ENCODE measurements at places on chromosomes 4 and X. TPM values are rescaled to one million over a fixed set of nuclear protein-coding genes. Genes with fewer than 3 reads are reported as not detected.

Gene FREM3
- total RNA-seq = not detected

Gene TMSB15C
- 0.23 TPM for total RNA-seq

Gene GPR82
- total RNA-seq = 0.14 TPM

Gene CT47C1
- total RNA-seq = not detected

GRCh38 chr4:54384563-54384962 lies 155.5 kb downstream of the PDGFRA start:
- no peak for DNase-seq

DNA sequence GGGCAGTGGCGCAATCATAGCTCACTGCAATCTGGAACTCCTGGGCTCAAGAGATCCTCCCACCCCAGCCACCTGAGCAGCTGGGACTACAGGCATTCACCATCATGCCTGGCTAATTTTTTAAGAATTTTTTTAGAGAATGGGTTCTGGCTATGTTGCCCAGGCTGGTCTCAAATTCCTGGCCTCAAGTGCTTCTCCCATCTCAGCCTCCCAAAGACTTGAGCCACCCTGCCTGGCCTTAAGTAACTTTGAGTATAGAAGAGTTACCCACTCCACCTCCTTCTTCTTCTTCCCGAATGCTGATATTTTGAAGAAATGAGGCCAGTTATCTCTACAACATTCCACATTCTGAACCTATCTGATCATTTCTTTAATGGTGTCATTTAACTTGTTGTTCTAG lies 72.4 kb upstream of the WWC2 start:
- DNase-seq = no peak

DNA sequence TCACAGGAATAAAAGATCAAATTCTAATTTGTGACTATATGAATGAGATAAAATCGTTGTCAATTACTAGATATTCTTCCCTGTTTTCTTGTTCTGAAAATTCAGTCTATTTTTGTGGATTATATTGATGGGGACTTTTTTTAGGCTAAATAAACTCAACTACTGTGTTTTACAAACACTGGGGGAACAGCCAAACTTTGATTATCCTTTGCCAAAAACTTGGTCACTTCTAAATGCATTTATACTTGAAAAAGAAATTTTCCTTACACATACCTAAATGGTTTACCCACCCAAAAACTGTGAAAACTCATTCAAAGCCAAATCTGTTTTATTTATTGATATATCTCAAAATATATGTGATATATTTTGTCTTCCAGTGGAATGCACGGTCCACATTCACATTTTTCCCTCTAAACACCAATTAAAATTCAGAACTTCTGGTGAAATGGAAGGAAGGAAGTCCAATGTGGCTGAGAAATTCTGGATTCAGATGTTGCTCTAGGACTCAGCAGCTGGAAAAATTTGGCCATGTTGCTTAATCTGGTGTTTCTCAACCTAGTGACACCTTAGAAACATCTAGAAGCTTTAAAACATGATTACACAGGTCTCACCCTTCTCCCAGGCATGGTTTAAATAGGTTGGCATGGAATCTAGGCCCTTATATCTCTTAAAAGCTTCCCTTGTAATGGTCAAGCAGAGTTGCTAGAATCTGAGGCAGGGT lies 28.6 kb upstream of the ARHGAP24 start:
- DNase-seq = no peak

- no peak for DNase-seq
These were observed 523.1 kb downstream of the MID1IP1 start for GRCh38 chrX:39324233-39324930.

DNA sequence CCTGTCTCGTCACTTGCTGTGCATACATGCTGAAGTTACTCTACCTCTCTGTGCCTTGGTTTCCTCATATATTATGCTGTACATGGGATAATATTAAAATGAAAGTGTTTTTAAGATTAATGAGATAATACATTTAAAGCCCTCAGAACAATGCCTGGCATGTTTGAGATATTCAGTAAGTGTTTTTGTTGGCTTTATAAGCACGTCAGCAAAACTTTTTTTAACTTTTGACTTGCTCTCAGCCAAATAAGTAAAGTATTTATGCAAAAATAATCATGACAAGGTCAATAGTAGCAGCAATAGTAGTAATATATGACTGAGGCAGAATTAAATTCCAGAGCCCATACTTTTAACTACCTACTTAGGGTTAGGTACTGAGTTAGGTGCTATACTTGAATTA lies 29.2 kb downstream of the LIMCH1 start:
- no peak for DNase-seq

Measured in liver (tissue), 10 donors.